Muscle of leg (tissue), 16 donors: ENCODE measurements at places on chromosomes 6 and 20. TPM values are rescaled to one million over a fixed set of nuclear protein-coding genes. Genes with fewer than 3 reads are reported as not detected.

Gene SMOC2
- 65.4 TPM for total RNA-seq

Gene CLDN20
- not detected for total RNA-seq

Gene L3MBTL1
- 7.3 TPM for total RNA-seq

Gene LY86
- 2.7 TPM for total RNA-seq

Gene AGER
- total RNA-seq, result 3.7 TPM

Gene TNFRSF6B
- 1.6 TPM for total RNA-seq

Gene CST5
- not detected for total RNA-seq

Gene CDH26
- total RNA-seq, result 0.40 TPM

Gene OR2J3
- not detected for total RNA-seq

Gene NKAPL
- 0.71 TPM for total RNA-seq

Gene CENPW
- total RNA-seq, result 10.0 TPM

Gene TAAR8
- total RNA-seq, result not detected

Gene HLA-DMB
- 5.6 TPM for total RNA-seq

Gene RNF5
- total RNA-seq, result 41.5 TPM

Gene CST4
- not detected for total RNA-seq

Gene DEK
- total RNA-seq, result 99.6 TPM

Gene IRF4
- 1.8 TPM for total RNA-seq

Gene ANKRD6
- total RNA-seq, result 7.7 TPM

Gene KCNK15
- total RNA-seq, result 0.27 TPM

Gene SLC26A8
- total RNA-seq, result not detected

Gene POM121L2
- not detected for total RNA-seq

Gene POU5F1
- total RNA-seq, result 0.13 TPM

Gene ISM1
- total RNA-seq, result 1.4 TPM

Gene LY6G6D
- total RNA-seq, result 0.58 TPM

Gene MPC1
- 69.2 TPM for total RNA-seq

Gene DDRGK1
- 28.9 TPM for total RNA-seq

Gene RBM24
- 157 TPM for total RNA-seq

Gene CST2
- not detected for total RNA-seq

Gene CCN6
- total RNA-seq, result 0.09 TPM

Gene PAX1
- 0.58 TPM for total RNA-seq

Gene ZSCAN23
- total RNA-seq, result 5.5 TPM

Gene GLP1R
- total RNA-seq, result under 0.01 TPM

Gene MAP7
- 0.40 TPM for total RNA-seq

Gene OSBPL2
- 33.6 TPM for total RNA-seq

Gene ARFGAP1
- 62.6 TPM for total RNA-seq

Gene PARD6B
- total RNA-seq, result 0.93 TPM

Gene TGM3
- total RNA-seq, result 0.49 TPM

Gene TMEM170B
- 3.9 TPM for total RNA-seq

Gene HEY2
- 6.1 TPM for total RNA-seq

Gene MLIP
- total RNA-seq, result 21.6 TPM

Gene FOXF2
- total RNA-seq, result 0.22 TPM

Gene CST3
- 70.0 TPM for total RNA-seq

Gene NXT1
- total RNA-seq, result 19.4 TPM

Gene HLA-C
- 26.0 TPM for total RNA-seq

Gene ENPP1
- 13.7 TPM for total RNA-seq

Gene RFX6
- not detected for total RNA-seq

Gene FLRT3
- total RNA-seq, result 17.1 TPM

Gene TMC2
- not detected for total RNA-seq

Gene SRMS
- total RNA-seq, result not detected

Gene BTN1A1
- 0.04 TPM for total RNA-seq

Gene SLC35F1
- 1.9 TPM for total RNA-seq

Gene CRISP3
- 0.04 TPM for total RNA-seq

Gene C20orf96
- 2.9 TPM for total RNA-seq

Gene FAXC
- total RNA-seq, result 1.2 TPM

Gene SSTR4
- total RNA-seq, result not detected

Gene NMBR
- total RNA-seq, result 0.09 TPM
